ENCODE measurements at places on chromosomes 2 and 18. TPM values are rescaled to one million over a fixed set of nuclear protein-coding genes. Genes with fewer than 3 reads are reported as not detected.

Gene WDCP
- total RNA-seq: 8.1 TPM

Gene KLHL41
- total RNA-seq: 0.15 TPM

Gene RNF125
- total RNA-seq: 0.35 TPM

Gene PRKAG3
- 4.1 TPM for total RNA-seq

Gene DSEL
- 30.7 TPM for total RNA-seq

Gene IL36B
- not detected for total RNA-seq

Gene NYAP2
- not detected for total RNA-seq

Gene FBXO11
- total RNA-seq: 44.6 TPM

Gene FHL2
- 119 TPM for total RNA-seq

Gene NEU2
- total RNA-seq: not detected

Gene CPO
- total RNA-seq: 0.47 TPM

Gene PDCD1
- not detected for total RNA-seq

Gene CYP1B1
- 5.1 TPM for total RNA-seq

Gene CRACDL
- total RNA-seq: not detected

Gene C2orf92
- total RNA-seq: 0.75 TPM

Gene PNPT1
- 24.0 TPM for total RNA-seq

Gene UGT1A4
- total RNA-seq: not detected

Gene L3MBTL4
- under 0.01 TPM for total RNA-seq

Gene DHRS9
- total RNA-seq: not detected

Gene HOXD11
- not detected for total RNA-seq

Gene ST8SIA3
- not detected for total RNA-seq

Gene CCDC74B
- total RNA-seq: 9.6 TPM

Gene OSR1
- total RNA-seq: 56.5 TPM

Gene PROKR1
- total RNA-seq: not detected
